ENCODE measurements at places on chromosomes 1 and 21.

DNA sequence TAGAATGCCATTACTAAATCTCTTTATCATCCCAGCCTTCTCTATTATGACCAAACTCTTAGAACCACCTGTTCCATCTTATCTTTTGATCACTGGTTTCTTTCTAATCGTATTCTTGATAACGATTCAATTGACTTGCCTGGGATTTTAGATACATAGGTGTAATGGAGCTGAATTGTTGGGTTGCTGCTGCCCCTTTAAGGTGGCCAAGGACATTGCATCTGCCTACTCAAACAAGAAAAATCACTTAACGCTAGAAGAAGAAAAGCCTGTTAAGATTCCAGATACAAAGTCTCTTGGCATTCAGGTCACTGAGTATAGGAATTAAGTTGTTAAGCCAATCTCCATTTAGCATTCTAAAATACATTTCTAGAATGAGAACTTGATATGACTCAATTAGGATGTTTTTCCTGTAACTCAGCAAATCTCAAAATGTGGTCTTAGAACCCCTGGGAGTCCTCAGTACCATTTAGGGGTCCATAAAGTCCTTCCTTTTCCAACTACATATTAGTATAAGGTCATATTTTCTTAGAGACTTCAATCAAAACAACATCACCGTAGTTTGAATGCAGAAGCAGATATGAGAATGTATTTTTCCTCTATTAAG, 12.4 kb downstream of the NEXN start:
- peak; percentile 77 for DNase-seq
- H3K36me3 ChIP-seq: no peaks in the 10 kb centered on the region
- peak overlapping the region; percentile 3 for H3K4me3 ChIP-seq
- H3K27ac ChIP-seq: no peak overlapping the region

DNA sequence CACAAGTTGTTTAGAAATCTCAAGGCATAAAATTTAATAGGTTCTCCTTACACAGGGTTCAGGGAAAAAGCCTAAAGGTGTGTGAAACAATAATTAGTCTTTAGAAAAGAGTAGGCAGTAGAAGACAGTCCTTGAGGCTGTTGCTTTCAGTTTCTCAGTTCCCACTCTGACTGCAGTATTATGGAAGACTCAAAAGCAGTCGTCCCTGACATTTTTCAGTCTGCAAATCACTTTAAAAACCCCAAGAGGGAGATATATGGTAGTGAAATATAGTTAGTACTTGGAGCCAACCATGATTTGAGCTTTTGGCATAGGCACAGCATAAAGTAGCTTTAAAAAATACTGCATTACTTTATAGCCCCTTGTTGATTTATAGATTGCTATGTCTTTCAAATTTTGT, 299.7 kb downstream of the OLFM3 start:
- H3K4me3 ChIP-seq: no peak overlapping the region
- no peaks in the 10 kb centered on the region for H3K4me1 ChIP-seq
- no peak for DNase-seq
- no peaks in the 10 kb centered on the region for H3K27me3 ChIP-seq
- no peaks in the 10 kb centered on the region for H3K36me3 ChIP-seq

DNA sequence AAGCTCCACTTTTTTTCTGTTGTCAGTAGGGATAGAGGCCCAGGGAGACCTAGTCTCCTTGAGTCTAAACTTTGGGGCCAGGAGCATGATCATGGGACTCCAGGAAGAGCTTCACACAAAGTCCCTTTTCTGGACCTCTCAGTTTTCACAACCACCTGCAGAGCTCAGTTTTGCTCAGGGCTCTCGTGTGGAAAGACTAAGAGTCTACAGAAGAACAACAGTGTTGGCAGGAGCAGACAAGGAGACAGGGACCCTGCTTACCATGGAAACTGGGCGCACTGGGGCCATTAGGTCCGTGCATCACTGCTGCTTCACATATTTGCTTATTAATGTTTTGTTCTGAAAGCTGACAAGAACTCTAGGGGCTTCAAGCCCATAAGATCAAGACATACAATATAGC, 63.9 kb upstream of the HSD17B7 start:
- H3K36me3 ChIP-seq: no peaks in the 10 kb centered on the region
- no peaks in the 10 kb centered on the region for H3K27me3 ChIP-seq
- no peak overlapping the region for H3K27ac ChIP-seq
- DNase-seq: no peak
- no peak overlapping the region for H3K4me3 ChIP-seq
- no peaks in the 10 kb centered on the region for H3K4me1 ChIP-seq

- H3K4me3 ChIP-seq: no peak overlapping the region
Observed at GRCh38 chr1:66380452-66381212, 153.3 kb upstream of the SGIP1 start.

Measured in stomach (tissue), 19 donors.